ENCODE measurements at places on chromosomes 3 and 15.

DNA sequence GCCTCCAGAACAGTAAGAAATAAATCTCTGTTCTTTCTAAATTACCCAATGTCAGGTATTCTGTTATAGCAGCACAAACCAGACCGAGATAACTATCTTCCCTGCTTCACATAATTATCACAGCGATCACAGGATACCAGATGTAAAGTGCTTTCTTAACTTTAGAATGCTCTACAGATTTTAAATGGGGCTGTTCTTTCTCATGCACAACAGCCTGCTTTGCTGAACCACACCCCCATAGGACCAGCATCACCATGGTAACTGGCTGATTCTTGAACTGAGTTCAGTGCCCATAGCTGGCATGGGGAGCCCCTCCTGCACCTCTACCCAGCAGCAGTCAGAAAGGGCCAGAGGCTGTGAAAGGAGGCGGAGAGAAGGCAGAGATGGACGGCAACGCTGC lies 7.8 kb downstream of the CD80 start:
- no peak for DNase-seq

DNA sequence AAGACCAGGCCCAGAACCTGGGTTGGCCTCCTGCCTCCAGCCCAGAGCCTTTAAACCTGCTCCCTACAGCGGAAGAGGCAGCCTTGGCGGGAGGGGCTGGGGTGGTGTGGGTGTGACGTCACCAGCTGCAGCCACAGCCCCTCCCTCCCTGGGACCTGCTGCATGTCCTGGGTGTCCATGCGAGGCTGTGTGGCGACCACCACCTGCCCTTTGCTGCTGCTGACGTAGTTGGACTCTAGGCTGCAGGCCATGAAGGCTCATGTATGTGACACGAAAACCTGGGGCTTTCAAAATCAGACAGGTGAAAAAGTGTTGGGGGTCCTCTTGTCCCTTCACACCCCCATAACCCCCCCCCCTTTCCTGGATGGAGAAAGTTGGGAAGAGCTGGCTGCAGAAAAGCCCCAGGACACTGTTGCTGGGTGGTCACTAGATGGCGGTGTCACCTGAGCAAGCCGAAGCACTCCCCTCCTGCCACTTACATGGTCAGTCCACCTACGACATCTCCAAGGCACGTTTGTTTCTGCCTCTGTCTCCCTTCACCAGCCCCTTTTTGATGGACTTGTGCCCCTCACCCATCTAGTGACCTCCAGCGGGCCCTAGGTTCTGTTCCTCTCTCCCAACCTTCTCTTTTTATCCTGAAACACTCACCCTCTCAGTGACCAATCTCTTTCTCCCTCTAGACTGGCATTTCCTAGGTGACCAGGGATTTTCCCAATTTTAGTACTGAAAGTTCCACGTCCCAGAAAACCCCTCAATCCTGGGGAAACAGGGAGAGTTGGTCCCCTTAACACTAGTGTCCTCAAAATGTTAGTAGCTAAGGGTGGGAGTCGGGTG lies 35.2 kb downstream of the SLC6A20 start:
- DNase-seq: no peak

GRCh38 chr15:70248116-70249025 lies 150.7 kb upstream of the TLE3 start:
- DNase-seq: no peak

DNA sequence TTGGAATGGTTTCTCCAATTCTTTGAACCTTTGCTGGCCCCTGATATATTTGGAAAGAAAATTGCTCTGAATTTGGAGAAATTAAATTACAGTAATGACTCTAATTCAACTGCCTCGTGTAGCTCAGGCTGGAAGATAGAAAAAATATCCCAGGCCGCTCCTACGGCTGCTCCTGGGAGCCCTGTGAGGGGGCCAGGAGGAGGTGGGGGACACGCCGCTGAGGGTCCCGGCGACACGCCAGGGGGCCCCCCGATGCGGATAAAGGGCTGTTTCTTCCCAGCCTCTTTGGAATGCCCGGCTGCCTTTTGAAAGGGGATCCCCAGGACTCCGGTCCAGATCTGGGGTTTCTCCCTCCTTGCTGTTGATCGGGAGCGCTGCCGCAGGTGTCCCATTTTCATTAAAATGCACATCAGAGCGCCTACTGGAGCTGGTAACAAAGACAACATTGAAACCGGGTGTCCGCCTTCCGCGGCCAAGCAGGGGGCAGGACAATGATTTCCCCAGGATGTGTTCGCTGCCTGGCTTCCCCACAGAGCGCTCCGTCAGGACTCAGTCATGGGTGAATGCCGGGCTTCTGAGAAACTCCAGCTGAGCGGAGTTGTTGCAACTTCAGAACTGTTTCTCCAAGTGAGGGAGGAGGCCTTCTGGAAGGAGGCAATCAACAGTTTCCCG lies 200.1 kb upstream of the KBTBD8 start:
- no peak for DNase-seq

DNA sequence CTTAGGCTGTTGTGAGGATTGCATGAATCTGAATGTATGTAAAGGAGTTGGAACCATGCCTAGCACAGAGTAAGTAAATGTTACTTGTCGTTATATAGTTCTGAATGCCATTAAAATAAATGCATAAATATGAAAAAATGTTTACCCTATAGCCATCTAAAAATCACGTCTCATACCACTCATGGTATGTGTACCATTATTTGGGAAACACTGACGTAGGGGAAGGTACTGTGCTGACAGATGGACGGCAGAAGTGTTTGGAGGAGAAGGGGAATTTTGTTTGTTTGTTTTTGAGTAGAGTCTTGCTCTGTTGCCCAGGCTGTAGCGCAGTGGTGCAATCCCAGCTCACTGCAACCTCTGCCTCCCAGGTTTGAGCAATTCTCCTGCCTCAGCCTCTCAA lies 30.5 kb upstream of the PDZRN3 start:
- no peak for DNase-seq

- no peak for DNase-seq
These were observed 20.4 kb downstream of the ABI3BP start for GRCh38 chr3:100972867-100973266.

GRCh38 chr15:63545520-63545919 lies 41.1 kb downstream of the USP3 start:
- DNase-seq: no peak

- no peak for DNase-seq
These were observed 44.0 kb downstream of the IDH2 start for GRCh38 chr15:90058308-90058707.

DNA sequence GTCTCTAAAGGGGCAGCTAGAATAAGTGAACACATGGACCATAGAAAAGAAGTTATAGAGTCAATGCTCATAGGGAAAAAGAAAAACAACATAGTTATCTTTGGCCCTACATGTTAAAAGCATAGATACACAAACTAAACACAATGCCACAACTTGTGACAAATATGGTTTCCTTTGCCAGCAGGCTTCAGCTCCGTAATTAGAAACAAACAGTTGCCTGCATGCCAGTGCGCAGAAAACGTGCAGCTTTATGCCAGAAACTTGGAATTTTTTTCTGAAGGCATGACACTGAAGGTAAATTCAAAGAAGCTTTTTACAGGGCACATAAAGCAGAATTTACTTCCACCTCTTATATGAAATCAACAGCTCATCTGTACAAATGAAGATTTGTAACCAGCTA lies 2.2 kb upstream of the CPNE4 start:
- DNase-seq: no peak

DNA sequence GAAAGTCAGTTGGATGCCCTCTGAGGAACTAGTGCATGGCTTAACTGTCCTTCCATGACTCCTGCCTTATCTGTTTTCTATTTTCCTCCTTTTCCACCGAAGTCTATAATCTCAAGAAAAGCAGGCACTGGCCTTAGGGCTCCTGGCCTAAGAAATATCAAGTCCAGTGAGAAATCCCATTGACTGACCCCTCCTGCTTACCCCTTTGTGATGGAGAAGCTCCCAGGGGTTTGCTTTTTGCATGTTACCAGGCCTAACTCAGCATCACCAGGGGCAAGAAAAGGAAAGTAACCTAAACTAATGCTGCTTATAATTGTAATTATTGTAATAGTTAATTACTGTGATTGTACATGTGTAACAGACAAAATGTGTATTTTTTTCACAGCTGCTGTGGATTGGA lies 21.7 kb downstream of the CCR3 start:
- no peak for DNase-seq

GRCh38 chr15:74108111-74108510 lies 22.3 kb upstream of the ISLR2 start:
- no peak for DNase-seq

DNA sequence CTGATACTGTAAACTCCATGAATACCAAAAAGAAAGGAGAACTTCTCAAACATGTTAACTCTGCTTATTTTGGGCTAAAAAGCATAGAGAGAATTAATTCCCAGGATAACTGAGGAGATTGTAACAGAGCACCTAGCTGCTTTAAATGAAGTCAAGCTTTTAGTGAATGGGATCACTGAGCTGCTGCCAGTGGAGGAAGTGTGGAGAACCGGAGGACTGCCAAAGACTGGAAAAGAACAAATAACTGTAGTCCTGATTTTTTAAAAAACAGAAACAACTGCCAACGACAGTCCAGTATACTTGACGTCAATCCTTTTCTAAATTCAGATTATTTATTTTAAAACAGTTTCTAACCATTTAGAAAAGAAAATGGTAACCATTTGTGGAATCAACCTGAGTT lies 3.3 kb downstream of the C3orf70 start:
- no peak for DNase-seq

DNA sequence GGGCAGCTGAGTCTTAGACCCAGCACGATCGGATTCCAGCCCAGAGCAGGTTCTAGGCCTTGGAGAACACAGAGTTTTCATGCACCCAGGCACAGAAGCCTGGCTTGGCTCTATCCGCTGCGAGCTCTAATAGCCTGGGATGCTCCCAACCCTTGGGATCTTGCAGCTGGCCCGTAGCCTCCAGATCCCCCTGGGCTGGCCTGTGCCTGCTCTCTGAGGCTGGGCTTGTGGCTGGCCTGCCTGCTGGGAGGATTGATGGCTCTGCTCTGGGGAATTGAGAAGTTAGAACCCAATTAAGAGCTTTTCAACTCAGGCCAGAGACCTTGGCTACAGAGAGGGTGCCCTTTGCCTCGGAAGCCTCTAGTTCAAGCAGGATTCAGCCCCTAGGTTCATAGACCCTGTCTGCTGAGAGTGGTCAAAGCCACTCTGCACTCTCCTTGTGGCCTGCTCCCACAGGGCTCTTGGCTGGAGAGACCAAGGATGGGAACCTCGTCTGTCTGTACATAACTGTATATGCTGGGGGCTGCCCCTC lies 64.4 kb downstream of the MAGEF1 start:
- DNase-seq: no peak

DNA sequence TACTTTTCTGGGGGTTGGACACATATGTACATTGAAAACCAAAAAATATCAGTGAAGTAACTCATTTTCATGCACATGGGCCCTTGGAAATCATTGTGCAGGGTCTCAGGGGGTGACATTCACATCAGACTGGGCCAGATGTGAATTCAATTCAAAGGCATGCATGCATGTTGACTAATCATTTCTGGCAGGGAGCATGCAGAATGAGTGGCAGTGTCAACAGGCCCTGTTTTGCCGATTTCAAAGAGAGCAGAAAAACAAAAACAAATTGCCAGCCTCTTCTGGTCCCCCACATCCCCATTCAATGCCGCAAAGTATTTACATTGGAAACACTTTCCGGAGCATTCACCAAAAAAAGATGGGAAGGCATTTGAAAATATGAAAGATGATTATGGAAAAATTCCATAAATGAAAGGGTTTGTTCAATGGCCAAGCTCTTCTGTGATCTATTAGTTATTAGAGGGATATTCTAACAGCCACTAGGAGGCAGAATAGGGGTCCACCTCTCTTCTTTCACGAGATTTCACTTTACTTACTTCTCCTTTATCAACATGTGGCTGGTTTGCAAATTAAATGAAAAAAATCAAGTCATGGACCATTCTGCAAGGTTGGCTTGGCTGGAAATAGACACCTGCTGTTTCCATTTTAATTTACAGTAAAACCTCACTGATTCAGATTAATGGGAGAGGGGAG lies 119.9 kb upstream of the FEZF2 start:
- no peak for DNase-seq

DNA sequence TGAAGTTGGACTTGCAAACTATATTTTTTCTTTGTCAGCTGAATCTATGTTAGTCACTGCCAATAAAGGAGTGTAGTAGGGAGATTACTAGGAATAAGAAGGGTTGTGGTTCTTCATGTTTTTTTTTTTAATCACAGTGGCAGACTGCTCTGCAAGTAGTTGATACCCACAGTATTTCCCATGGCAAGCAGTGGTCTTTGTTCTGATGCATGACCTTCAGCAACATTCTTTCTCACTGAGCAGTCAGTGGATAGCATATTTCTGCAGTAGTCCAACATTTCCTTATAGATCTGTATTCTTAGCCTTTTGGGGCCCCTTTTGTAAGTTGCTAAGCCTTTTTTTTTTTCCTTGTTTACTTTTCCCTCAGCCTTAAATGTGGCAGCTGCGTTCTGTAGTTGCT lies 151.1 kb downstream of the DOCK3 start:
- DNase-seq: no peak

- DNase-seq: no peak
These were observed 43.7 kb downstream of the CHCHD6 start for GRCh38 chr3:126747768-126748167.

DNA sequence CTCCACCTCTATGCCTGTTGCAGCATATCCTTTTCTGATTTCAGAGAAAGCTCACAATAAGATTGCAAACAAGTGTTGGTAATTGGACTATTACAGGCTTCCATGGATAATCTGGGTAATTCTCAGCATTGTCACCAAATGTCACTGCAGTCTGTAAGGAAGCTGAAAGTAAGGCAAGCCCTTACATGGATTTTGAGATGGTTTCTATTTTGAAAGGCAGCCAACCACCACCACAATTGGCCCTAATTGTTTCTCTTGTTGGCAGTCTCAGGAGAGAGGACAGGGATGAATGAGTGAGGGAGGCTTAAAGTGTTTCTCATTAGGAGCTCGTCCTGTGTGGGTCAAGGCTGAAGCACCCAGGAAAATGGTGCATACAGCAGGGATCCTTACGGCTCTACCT lies 879.9 kb downstream of the TUSC7 start:
- no peak for DNase-seq

- DNase-seq: no peak
These were observed 118.9 kb downstream of the NECTIN3 start for GRCh38 chr3:111190518-111190917.

GRCh38 chr15:64596701-64597476 lies 136.5 kb downstream of the ZNF609 start:
- DNase-seq: no peak

DNA sequence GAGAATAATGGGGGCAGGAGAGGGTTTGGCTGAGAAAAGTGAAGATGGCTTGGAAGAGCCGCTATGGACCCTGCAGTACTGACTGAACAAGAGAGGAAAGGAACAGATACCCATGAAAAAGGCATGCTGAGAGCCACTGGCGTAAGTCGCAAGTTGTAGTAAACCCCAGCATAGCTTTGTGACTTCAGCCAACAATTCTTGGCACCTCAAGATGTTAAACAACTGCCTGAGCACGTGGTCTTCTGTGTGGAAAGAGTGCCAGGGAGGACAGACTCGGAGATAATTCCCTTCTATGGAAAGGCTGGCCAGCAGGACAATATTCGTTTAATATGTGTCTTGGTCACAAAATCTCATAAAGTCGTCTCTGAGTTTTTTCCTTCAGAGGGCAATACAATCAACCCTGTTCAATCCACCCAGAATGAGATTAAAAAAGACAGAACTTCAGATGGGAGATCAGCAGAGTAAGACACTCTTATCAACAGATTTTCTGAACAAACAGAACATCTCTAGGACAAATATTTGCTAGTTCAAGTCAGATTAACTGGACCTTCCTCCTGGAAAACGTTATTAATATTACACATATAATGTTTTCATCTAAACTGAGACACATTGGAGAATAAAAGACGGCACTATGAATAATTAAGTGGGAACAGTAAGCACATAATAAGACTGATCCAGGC lies 49.2 kb downstream of the NEK10 start:
- DNase-seq: no peak

- DNase-seq: no peak
These were observed 68.0 kb downstream of the TFG start for GRCh38 chr3:100777271-100777670.

GRCh38 chr3:47370887-47371697 lies 9.7 kb upstream of the PTPN23 start:
- no peak for DNase-seq
